ENCODE measurements at places on chromosomes 1 and 21.

GRCh38 chr1:117659550-117660270, 53.9 kb downstream of the TENT5C start:
- DNase-seq, result no peak

GRCh38 chr1:211761400-211761799, 69.2 kb downstream of the LPGAT1 start:
- DNase-seq, result no peak

DNA sequence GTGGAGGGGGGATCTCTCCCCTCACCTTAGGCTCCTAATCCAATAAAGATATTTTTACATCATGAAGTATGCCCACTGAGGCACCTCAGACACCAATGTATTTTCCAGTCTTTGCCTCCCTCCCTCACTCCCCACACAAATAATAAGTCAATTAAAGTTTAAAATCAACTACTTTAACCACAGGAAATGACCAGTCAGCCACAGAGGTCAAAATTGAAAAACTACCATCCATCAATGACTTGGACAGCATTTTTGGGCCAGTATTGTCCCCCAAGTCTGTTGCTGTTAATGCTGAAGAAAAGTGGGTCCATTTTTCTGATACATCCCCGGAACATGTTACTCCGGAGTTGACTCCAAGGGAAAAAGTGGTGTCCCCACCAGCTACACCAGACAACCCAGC, 70.6 kb upstream of the DYNLT5 start:
- DNase-seq, result no peak

- DNase-seq, result no peak
These were observed 44.0 kb downstream of the OMA1 start for GRCh38 chr1:58502519-58502918.

- no peak for DNase-seq
These were observed 61.8 kb upstream of the IFNLR1 start for GRCh38 chr1:24248859-24249258.

DNA sequence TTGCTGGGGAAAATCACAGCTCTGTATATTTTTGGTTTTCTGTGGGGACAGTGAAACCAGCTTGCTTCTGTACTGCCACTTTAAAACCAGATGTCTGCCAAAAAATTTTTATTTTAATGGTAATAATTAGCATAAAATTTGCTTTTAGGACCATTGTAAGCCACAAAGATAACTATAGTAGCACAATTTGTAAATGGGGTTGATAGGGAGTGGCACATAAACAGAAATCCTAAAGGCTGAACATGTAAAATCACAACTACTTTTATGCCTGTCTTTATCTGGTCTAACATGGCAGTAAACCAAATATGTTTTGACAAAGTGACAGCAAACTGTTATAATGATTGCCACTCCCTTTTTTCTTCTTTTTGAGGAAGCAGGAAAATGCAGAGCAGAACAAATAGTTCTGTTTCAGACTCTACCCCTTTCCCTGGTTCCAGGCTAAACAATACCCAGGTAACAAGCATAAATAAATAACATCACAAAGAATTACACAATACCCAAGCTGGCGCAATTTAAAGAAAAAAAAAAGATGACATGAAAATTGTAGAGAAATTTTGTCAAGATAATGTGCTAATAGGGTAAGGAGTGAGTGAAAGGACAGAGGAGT, 24.0 kb upstream of the CCDC181 start:
- no peak for DNase-seq

All from activated T-helper 1 cell treated with anti-CD3 and anti-CD28 coated beads, Interleukin-2, amount 50 U/mL, for 16 hours (primary cell).